Activated CD4-positive, alpha-beta T cell treated with anti-CD3 and anti-CD28 coated beads for 36 hours (primary cell): ENCODE measurements at places on chromosomes 12 and 14.
A peak's percentile ranks its signal among the peaks of the same experiment; 100 is the strongest.

DNA sequence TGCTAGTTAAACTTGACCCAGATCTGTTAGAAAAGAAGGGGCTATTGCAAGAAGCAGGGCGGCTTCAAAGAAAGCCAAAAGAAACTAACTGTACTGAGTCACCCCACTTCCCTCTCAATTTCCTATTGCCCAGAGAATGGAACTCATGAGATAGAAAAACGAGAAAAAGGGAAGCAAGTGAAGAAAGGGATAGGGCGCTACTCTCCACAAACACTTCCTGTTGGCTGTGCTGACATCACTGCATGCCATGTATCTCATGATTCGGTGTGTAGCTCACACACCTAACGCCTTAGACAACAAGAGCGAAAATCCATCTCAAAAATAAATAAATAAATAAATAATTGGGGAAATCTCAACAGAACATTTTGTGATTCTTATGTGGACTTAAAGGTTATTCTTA is 13.0 kb upstream of the P2RX4 start:
- DNase-seq = no peak

DNA sequence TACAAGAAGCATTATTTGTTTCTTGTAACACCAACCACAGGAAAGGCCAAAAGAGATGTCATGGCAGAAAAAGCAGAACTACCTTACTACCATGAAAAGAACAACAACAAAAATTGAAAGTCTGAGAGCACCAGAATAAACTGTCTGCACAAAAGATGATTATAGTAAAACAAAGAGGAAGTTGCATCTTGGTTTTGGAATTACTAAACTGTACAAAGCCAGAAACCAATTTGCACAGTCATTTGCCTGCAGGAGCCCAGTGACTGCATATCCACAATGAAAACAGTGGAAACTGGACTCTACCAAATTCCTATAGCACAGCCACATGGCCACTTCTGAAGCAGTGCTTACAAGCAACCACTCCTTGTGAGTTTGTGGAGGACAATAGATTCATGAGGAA is 276.2 kb downstream of the SSPN start:
- DNase-seq = peak; percentile 26

DNA sequence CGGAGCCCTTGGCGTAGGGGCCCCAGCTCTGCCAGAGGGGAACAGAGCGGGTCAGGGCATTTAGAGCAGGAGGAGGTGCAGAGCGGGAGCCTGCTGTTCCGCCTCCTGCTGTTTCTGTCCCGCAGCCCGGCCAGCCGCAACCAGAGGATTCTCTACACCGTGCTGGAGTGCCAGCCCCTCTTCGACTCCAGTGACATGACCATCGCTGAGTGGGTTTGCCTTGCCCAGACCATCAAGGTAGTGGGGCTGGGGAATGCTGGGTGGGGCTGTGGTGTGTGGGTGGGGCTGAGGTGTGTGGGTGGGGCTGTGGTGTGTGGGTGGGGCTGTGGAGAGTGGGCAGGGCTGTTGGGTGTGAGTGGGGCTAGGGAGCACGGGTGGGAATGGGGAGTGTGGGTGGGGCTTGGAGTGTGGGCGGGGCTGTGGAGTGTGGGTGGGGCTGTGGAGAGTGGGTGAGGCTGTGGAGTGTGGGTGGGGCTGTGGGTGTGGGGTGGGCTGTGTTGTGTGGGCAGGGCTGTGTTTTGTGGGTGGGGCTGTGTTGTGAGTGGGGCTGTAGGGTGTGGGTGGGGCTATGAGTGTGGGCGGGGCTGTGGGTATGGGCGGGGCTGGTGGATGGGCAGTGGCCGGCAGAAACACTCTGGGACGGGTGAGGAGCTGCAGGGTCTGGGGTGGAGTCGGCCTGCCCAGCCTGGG is 8.0 kb downstream of the ASPG start:
- no peak for DNase-seq

DNA sequence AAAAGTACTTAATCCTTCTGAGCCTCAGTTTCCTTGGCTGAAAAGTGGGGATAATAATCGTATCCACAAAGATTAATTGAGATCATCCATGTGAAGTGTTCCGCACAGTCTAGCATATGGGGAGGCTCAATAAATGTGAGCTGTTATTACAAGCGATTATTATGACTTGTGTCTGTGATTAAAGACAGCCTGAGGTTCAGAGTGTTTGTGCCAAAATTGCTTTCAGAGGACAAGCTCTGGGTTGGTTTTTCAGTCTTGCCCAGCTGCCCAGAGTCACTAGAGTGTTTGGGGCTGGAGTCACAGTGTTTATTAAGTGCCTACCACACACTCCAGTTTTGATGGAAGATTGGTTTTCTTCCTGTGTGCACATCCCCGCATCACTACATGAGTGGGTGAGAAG is 53.5 kb downstream of the NTF3 start:
- DNase-seq = no peak

DNA sequence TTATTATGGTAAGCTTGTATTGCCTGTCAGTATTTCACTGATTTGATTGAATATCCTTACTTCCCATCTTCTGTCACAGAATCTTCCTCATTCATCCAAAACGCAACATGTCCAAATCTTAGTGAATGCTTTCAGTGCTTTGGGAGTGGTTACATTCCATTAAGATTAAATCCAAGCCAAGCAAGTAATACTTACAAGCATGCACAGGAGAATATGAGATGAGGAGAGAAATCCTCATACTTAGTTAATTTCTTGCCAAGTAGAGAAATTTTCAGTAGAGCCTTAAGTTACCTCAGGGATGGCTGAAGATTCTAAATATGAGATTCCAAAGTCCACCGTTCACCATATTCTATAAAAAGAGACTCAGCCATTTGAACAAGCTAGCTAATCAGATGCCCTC is 316.0 kb downstream of the RAD51B start:
- DNase-seq = no peak

- no peak for DNase-seq
Measured at GRCh38 chr14:55328317-55328716, 57.1 kb downstream of the FBXO34 start.

- peak; percentile 40 for DNase-seq
Measured at GRCh38 chr14:39731912-39732311, 299.7 kb upstream of the FBXO33 start.

DNA sequence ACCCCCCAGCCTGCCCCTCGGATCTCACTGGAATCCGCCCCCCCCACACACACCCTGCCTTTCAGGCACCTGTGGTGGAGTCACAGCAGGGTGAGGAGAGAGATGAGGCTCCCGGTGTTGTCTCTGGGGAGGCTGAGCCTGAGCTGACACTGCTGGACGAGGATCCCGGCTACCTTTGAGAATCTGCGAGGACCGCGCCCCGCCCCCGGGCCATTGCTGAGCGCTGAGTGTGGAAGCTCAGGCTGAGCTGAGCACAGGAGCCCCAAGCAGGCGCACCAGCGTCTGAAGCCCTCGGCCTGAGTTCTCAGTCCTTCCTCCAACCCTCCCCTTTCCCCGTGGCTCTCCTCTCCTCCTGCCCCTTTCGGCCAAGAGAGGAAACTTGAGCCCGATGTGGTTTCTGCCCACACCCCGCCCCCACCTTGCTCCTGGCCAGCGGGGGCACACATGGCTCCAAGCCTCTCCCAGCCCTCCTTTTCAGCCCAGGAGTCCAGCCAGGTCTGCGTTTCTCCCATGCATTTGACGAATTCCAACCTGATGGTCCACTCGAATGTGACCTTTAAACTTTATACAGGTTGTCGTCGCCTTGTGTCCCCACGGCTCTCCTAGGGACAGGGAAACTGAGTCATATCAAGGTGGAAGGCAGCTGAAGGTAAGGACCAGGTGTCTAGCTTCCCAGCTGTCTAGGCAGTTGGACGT is at the start of gene NFE2:
Gene NFE2, minus strand, starts transcription at position 284 of the 696 bp plus-strand sequence. CDS start 5,767 bp downstream, outside the sequence.
- DNase-seq = peak; percentile 58
